Left kidney (tissue), 8 donors: ENCODE measurements at places on chromosomes 5 and 9. TPM values are rescaled to one million over a fixed set of nuclear protein-coding genes. Genes with fewer than 3 reads are reported as not detected.

Gene COL27A1
- 45.2 TPM for polyA plus RNA-seq

GRCh38 chr9:61665330-61665751, 475.5 kb downstream of the SPATA31A7 start:
- no peak for DNase-seq

Gene CCDC152
- 16.1 TPM for polyA plus RNA-seq

GRCh38 chr5:173180331-173180730, 36.0 kb downstream of the BNIP1 start:
- DNase-seq, result no peak

DNA sequence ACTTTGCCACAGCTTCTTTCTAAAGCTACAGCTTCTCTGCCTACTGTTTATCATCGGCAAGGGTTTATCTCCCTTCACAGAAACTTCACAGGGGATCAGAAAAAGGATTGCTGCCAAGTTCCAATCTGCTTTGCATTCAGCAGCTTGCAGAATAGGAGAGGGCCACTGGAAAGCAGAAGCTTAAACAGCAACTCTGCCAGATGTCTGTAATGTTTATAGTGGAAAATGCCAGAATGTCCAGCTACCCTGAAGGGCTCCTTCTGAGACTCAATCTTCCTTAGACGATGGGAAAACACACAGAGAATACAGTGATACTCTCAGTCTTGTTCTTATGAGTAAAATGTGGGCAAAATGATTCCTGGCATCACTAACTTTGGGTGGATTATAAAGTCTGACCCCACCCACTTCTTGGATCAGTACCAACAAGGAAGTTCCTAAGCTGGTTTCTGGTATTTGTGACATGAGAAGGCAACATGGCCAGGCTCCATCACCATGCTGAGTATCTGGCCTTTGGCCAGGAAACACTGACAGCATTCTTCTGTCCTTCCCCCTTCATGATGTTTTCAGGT, 19.0 kb downstream of the STOM start:
- DNase-seq, result no peak

Gene FGF10
- 8.7 TPM for polyA plus RNA-seq

Gene ADAMTS2
- polyA plus RNA-seq, result 7.8 TPM

- no peak for DNase-seq
These were observed 163.6 kb downstream of the ZDHHC21 start for GRCh38 chr9:14529629-14530028.

DNA sequence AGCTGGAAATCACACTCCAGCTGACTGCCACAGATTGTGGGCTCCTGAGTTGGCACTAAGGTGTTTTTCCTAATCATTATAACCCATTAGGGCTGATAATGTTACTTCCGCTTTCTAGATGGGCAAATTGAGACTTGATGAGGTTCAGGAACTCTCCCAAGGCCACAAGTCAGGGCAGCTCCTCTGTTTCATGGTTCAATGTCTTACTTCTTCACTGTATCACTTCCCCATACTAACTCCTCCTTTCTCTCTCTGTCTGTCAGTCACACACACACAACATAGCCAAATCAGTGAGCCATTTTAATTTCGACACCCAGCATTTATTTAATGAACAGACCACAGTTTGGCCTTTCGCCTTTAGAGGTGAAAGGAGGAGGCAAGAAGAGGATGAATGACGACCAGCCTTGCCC, 17.8 kb upstream of the TRAF1 start:
- DNase-seq, result no peak

Gene PCDHB4
- polyA plus RNA-seq, result 1.9 TPM

- no peak for DNase-seq
These were observed 34.7 kb upstream of the FIBCD1 start for GRCh38 chr9:130973686-130974281.

- no peak for DNase-seq
These were observed 1.7 kb downstream of the INPP5E start for GRCh38 chr9:136437839-136438547.

- DNase-seq, result no peak
These were observed 1.3 kb downstream of the TMEM250 start for GRCh38 chr9:136117291-136117915.

DNA sequence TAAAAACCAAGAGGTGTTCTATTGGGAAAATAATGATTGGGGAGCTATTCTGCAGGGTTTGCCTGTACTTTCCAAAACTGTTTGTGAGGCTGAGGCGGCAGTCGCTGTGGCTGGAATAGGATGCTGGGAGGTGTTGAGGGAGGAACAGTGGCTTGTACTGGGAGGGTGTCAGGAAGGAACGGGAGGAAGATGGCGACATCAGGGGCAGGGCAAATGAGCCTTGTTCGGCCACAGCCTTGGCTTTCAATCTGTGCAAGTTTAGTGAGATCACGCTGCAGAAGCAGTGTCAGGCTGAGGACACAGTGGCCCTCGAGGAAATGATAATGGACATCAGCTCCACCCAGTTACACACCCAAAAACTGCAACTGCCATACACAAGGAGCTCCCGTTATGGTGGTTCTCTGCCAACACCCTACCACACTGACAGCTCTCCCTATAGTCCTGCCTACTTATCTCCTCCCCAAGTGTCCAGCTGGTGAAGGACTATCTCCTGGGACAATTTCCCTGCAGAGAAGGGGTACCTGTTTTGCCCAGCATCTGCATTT, 27.3 kb downstream of the KIF2A start:
- DNase-seq, result no peak

- no peak for DNase-seq
These were observed 125.3 kb downstream of the EGFLAM start for GRCh38 chr5:38383701-38384100.

Gene ITGA2
- 32.4 TPM for polyA plus RNA-seq

Gene CSF2
- not detected for polyA plus RNA-seq

DNA sequence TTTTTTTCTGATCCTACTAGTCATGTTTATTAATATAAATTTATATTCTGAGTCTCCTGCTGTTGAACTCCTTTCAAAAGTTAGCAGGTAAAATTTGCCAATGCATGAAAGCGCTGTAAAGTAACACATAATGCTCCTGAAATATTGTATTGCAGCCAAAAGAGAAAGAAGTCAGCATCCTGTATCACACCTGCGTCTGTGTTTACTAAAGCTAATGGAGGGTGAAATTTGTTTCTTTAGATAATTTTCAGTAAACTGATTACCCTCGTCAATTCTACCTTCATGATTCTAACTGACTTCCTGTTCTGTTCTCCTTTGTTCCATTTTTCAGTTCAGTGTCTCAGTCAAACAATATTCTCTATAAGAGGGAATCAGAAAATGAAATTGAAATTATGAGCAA, 415.4 kb downstream of the CDH9 start:
- DNase-seq, result no peak

DNA sequence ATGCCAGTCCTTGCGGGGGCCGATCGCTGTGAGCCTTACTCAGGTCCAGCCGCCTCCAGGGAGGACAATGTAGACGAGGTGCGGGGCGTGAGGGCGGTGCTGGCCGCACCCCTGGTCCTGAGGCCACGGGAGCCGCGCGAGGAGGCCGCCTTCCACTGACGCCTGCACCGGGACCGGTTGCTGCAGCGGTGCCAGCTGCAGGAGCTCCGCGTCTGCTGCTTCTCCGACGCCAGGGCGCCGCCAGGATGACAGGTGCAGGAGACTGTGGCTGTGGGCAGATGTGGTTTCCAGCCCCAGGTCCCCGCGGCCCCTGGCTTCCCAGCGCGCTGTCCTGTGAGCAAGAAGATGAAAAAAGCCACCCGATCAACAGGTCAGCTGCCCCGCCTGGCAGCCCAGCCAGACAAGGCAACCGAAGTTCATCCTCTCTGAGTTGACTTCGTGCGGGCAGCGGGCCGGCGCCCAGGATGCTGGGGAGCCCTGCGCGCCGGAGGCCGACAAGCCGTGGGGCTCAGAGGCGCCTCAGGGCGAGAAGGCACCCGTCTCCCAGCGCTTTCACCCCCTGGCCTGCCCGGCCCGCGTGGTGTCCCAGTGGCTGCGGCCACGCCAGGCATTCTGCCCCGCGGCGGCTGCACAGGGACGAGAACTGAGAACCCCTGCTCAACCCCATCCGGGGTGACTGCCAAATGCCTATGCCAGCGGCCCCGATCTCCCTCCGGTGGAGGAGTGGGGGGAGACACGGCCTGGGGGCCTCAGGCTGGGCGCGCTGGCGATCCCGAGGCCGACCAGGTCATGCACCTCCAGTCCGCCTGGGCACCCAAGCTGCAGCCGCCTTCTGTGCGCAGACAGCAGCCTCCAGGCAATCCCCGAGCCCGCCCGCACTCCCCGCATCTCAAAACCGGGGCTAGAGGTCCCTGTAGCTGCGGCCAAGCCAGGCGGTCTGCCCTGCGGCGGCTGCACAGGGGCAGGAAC, 43.4 kb upstream of the BICD2 start:
- no peak for DNase-seq

Gene SAPCD2
- 7.2 TPM for polyA plus RNA-seq

- DNase-seq, result no peak
These were observed 41.1 kb upstream of the CDC42SE2 start for GRCh38 chr5:131222731-131223130.

Gene SPINK4
- not detected for polyA plus RNA-seq

- DNase-seq, result no peak
These were observed 95.1 kb downstream of the DAPK1 start for GRCh38 chr9:87592554-87593358.

GRCh38 chr9:134978272-134978671, 60.6 kb upstream of the FCN1 start:
- DNase-seq, result no peak

Gene AUH
- polyA plus RNA-seq, result 41.5 TPM

DNA sequence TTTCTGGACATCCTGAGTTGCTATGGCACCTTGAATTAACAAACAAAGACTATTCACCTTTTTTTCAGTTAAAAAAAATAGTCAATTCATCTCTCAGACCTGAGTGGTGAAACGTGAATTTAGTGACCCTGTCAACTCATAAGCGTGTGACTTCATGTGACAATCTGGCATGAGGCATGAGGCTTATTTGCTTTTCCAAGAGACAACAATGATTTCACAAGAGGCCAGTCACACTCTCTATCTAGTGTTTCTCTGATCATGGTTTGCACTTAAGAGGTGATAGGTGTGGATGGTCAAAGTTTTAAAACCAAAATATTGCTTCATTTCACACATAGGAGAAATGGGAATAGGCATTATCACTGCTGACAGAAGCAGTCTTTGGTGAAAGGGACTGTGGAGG, 559.6 kb upstream of the ACO1 start:
- no peak for DNase-seq

Gene PCDHA12
- 0.23 TPM for polyA plus RNA-seq

Gene TRUB2
- 37.6 TPM for polyA plus RNA-seq

Gene ARL14EPL
- not detected for polyA plus RNA-seq

DNA sequence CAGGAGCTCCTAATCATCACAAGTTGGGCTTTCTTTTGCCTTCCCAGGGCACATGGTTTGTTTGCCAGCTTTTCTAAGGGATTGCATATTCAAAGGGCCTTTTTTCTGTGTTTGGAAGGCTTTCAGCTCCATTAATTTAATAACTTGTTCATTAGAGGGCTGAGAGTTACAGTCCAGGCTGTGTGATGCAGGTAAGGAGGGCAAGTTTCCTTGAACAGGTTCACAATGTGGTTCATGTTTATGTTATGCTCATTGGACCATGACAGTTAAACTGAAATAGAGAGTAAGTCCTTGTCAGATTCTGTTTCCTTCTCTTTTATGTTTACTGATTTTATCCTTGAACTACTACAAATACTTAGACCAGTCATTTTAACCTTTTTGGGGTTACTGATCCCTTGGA, 174.4 kb downstream of the MARCHF11 start:
- DNase-seq, result peak; percentile 51

DNA sequence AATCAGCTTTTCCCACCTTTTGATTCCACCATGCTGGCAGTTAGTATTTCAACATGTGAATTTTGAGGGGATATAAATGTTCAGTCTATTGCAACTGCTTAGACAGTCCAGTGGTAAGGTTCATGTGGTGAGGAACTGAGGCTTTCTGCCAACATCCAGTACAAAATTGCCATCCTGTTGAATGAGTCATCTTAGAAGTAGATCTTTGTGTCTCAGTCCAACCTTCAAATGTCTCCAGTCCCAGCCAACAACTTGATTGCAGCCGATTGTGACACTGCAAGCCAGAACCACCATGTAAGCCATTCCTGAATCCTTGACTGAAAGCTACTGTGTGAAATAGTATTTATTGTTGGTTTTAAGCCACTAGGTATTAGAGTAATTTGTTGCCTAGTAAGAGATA, 331.5 kb upstream of the GRIN3A start:
- DNase-seq, result no peak

Gene POLK
- 36.9 TPM for polyA plus RNA-seq

Gene ENTREP1
- polyA plus RNA-seq, result 5.0 TPM

Gene LMX1B
- polyA plus RNA-seq, result 18.3 TPM

- DNase-seq, result no peak
These were observed 213.2 kb upstream of the IER5L start for GRCh38 chr9:129391221-129391661.

- no peak for DNase-seq
These were observed 129.1 kb downstream of the FANCC start for GRCh38 chr9:95188459-95188858.

Gene MORN5
- 1.9 TPM for polyA plus RNA-seq

DNA sequence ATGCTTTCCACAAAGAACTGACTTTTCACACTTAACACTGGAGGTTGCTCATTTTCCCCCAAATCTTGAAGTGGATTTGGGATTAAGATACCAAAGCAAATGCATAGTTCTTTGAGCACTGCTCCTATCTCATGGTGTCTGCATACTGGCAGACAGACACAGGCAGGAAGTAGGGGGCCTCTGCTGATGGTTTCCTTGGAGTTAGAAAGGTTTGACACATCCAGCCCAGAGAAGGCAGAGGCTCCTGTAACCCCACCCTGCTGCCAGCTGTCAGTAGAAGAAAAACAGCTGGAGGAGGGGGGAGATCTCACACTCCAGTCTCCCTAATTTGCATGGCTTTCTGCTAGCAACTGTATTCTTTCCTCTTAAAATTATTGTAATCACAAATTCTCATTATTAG, 44.1 kb downstream of the APTX start:
- DNase-seq, result no peak

Gene SERINC5
- polyA plus RNA-seq, result 58.5 TPM
